Fibroblast of upper back skin (primary cell): ENCODE measurements at places on chromosomes 7 and 10.

- no peak for DNase-seq
Observed at GRCh38 chr10:727162-727790, 37.8 kb upstream of the DIP2C start.

GRCh38 chr10:70254778-70255328 is 21.6 kb upstream of the PPA1 start:
- no peak for DNase-seq

DNA sequence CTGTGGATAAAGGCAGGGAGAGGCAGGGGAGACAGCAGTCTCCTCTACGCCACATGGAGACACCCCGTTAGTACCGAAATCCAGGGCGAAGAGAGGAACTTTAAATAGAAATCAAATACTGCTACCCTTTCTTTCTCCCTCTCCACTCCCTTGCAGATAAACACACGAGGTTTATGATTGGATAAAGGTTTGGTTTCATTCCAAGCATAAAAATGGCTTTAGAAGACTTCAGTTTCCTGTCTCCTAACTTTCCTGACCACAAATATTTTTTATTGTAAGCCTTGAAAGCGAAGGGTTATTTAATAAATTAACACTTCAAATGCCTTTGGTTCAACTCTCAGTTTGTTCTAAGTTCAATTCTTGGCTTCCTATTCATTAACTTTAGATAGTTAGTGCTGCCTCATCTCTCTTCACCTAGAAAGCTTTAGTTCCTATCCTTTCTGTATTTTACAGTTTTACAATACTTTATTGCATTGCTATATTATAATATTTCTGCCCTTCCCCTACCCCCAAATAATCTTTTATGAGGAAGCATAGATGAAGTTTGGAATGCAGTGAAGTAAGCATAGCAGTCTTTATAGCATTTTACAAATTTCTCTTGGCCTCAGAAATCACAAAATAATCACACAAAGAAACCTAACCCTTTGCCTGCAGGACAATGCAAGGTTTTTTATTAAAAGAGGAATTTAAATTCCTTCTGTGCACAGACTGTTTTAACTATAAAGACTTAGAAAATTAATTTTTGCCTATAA is 31.5 kb upstream of the ARID5B start:
- peak; percentile 86 for DNase-seq

DNA sequence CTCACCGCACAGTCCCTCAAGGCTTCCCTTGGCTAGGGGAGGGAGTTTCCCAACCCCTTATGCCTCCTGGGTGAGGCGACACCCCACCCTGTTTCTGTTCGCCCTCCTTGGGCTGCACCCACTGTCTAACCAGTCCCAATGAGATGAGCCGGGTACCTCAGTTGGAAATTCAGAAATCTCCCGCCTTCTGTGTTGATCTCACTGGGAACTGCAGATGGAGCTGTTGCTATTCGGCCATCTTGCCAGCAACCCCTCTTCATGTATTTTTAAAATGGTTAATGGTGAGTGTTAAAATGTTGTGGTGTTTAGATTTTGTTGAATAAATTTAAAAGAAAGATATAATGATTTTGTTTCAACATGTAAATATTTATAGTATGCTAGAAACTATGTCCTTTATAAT is 22.0 kb downstream of the UMAD1 start:
- no peak for DNase-seq

DNA sequence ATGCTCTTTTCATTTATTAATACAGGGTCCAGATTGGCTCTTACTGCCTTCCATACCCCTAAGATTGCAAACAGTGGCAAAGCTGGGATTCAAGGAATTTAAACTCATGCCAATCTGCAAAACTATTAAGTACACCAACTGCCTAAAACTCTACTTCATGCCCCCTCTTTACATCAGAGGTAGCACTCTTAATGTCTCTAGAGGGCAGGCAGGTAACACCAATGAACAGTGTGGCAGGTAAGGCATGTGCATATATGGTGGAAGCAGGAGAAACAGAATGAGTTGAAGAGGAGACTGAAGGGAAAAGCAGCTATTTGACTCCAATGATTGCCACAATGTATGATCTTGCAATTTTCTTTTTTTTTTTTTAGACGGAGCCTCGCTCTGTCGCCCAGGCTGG is 156.7 kb downstream of the BTAF1 start:
- DNase-seq, result no peak

- no peak for DNase-seq
Observed at GRCh38 chr10:49647985-49648795, 31.3 kb upstream of the C10orf53 start.
